Psoas muscle (tissue), 8 donors: ENCODE measurements at places on chromosomes 1 and 21.

DNA sequence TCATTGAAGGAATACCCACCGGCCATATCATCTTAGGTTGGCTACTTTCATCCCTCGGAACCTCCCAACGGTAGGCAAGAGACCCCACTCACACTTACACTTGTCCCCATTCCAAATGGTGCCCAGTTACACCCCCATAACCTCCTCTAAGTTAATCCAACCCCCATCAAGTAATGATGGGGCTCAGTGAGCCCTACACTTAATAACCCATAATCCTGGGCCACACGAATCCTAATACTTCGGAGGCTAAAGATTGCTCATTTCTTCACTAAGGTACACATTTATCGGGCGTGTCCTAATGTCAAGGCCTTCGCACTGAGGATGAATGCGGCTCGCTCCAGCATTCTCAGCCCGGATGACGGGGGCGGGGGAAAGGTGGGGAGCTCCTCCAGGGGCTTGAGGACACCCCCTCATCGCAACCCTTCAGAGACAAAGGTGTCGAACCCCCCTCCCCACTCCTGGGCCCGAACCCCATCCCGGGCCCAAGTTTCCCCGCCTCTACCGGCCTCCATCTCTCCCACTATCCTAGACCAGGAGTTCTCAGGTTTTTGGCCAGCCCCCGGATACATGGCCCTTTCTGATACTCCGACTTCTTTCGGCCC lies 435 bp downstream of the ILF2 start:
- peaks cover 13% of the 10 kb centered on the region for H3K4me1 ChIP-seq
- peak; percentile 37 for DNase-seq
- H3K36me3 ChIP-seq: peaks cover 9% of the 10 kb centered on the region

DNA sequence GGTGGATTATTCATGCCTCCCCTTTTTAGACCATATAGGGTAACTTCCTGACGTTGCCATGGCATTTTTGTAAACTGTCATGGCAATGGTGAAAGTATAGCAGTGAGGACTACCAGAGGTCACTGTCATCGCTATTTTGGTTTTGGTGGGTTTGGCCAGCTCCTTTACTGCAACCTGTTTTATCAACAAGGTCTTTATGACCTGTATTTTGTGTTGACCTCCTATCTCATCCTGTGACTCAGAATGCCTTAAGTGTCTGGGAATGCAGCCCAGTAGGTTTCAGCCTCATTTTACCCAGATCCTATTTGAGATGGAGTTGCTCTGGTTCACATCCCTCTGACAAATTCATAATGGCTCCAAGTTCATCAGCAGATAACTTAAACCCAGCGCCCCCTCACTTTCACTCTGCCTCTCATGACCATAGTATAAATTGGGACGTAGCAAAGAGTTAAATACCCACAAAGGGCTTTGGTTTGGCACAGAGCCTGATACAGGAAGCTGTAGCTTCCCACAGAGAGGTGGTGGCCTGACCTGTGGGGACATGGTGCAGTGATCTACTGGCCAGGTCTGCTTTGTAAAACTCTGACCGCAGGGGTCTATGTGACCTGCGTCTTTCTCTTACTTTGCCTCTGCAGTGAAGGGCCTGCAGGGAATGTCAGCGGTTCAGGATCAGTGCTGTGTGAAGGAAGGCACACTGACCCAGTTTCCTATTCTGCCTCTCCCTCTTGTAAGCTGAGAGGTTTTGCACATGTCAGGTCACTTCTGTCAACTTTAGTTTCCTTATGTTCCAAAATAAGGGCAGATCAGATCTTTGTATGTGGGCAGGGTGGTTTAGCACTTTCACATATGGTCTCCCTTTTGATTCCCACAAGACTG lies 78.1 kb upstream of the ZNF644 start:
- H3K4me1 ChIP-seq: no peaks in the 10 kb centered on the region
- H3K27ac ChIP-seq: no peak overlapping the region
- H3K36me3 ChIP-seq: no peaks in the 10 kb centered on the region
- no peak for DNase-seq

DNA sequence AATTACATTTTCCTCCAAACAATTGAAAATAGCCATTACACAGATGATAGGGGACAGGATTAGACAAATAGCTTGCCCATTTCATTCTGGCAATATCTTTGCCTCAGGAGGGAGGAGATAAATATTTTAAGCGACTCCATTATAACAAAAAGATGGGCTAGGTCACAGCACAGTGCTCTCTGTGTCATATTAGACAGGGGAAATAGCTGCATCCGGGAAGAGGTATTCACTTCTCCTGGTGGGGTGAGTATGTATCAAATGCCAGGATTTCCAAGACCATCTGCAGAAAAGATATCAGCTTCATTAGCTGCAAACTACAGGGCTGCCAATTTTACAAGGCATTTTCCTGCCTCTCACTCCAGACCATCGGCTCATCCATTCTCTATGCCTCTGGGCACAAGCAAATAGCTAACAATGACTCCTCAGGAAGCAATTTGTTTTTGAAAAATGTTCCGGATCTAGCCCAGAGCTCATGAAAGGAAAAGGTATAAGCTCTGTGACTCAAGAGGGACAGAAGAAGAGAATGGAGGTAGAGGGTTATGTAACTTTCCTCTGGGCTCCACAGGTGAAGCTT lies 41.9 kb upstream of the ANGPTL7 start:
- H3K36me3 ChIP-seq: peaks cover 14% of the 10 kb centered on the region
- no peaks in the 10 kb centered on the region for H3K27me3 ChIP-seq
- no peak overlapping the region for H3K4me3 ChIP-seq
- DNase-seq: no peak
- no peak overlapping the region for H3K27ac ChIP-seq

- H3K4me3 ChIP-seq: no peak overlapping the region
- peaks cover 78% of the 10 kb centered on the region for H3K4me1 ChIP-seq
- DNase-seq: no peak
- peak overlapping the region; percentile 62 for H3K27ac ChIP-seq
- H3K27me3 ChIP-seq: no peaks in the 10 kb centered on the region
Measured at GRCh38 chr1:8394456-8395321, 76.8 kb downstream of the SLC45A1 start.

DNA sequence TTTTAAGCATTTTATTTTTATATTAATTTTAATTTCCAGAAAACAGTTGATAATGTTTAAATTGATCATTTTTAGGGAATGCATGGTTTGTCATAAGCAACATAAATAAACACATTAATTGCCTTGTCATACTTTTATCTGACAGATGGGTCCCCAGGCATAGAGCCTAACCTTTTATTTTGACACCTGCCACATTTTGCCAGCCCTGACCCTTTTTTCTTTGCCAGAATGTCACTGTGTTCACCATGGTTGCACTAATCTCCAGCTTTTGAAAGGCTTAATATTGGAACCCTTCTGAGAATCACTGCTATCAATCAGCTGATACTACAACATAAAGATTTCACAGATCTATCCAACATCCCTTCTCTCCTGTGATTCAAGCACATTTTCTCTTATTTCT lies 56.0 kb upstream of the DPYD start:
- no peaks in the 10 kb centered on the region for H3K27me3 ChIP-seq
- DNase-seq: no peak
- H3K4me1 ChIP-seq: no peaks in the 10 kb centered on the region
- H3K27ac ChIP-seq: no peak overlapping the region
- H3K36me3 ChIP-seq: no peaks in the 10 kb centered on the region
- no peak overlapping the region for H3K4me3 ChIP-seq

DNA sequence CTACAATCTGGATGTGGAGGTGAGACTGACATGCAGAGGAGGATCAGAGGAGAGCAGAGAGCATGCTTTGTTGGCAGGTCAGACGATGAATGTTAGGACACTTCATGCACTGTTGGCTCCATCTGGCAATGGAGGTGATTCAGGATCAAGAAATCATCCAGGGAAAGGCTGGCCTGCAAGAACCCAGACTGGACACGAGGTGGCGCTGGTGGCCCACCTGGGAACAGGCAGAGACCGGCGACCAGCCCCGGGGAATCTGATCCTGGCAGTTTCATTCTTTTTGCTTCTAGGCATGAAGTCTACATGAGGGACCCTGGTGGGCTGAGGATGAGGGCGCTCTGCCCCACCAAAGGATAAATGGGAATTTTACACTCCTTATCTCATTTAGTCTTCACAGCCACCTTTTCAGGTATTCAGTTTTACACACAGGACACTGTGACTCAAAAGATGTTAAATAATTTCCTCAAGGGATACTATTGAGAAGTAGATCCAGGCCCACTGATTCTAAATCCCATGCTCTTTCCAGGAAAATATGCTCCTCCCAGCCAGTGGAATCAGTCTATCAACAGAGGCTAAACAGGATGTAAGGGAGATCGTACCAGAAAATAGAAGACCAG lies 26.2 kb upstream of the SCMH1 start:
- no peaks in the 10 kb centered on the region for H3K36me3 ChIP-seq
- H3K27ac ChIP-seq: no peak overlapping the region
- H3K27me3 ChIP-seq: no peaks in the 10 kb centered on the region
- H3K4me1 ChIP-seq: peaks cover 3% of the 10 kb centered on the region
- H3K4me3 ChIP-seq: no peak overlapping the region

DNA sequence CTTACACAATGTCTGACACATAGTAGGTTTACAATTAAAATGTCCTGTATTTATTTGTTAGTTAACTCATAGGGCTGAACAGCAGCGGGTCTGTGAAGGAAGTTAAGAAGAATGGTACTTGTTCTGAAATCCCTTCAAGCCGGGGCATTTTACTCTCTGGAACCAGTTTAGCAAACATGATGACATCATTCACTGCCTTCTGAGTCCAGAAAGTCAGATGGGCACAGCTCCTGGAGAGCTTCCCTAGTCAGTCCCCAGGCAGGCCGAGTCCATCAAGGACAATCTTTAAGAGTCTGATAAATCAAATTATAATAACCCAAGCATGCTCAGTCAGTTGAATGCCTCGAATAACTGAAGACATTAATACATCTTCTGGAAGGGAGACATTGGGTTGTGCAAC lies 125.4 kb upstream of the DAB1 start:
- no peak overlapping the region for H3K27ac ChIP-seq
- H3K4me3 ChIP-seq: no peak overlapping the region
- H3K27me3 ChIP-seq: no peaks in the 10 kb centered on the region

DNA sequence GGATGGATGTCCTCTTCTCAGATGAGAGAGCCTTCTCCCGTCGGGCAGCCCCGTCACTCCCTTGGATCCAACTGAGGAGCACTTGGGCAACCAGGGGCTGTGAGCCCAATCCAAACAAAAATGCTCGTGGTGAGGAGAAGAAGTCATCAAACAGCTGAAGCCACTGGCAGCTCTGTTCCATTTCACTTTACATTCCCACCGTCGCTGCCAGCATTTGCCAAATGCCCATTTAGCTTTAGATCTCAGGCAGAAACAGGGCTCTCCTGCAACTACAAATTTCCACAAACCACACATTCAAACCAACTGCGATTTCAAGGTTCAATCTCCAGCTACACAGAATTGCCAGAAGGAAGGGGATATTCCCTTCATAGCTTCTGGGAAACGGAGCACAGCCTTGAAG lies 634.6 kb downstream of the SMYD3 start:
- no peaks in the 10 kb centered on the region for H3K27me3 ChIP-seq
- no peak overlapping the region for H3K4me3 ChIP-seq
- no peak overlapping the region for H3K27ac ChIP-seq
- no peaks in the 10 kb centered on the region for H3K4me1 ChIP-seq
- no peaks in the 10 kb centered on the region for H3K36me3 ChIP-seq

GRCh38 chr1:228905701-228906101 lies 170.4 kb downstream of the RHOU start:
- H3K36me3 ChIP-seq: no peaks in the 10 kb centered on the region
- H3K4me1 ChIP-seq: peaks cover 5% of the 10 kb centered on the region

- peaks cover 11% of the 10 kb centered on the region for H3K36me3 ChIP-seq
- no peaks in the 10 kb centered on the region for H3K27me3 ChIP-seq
- H3K4me1 ChIP-seq: peaks cover 48% of the 10 kb centered on the region
- DNase-seq: no peak
- H3K4me3 ChIP-seq: no peak overlapping the region
Measured at GRCh38 chr1:12405325-12406210, 175.7 kb downstream of the VPS13D start.

DNA sequence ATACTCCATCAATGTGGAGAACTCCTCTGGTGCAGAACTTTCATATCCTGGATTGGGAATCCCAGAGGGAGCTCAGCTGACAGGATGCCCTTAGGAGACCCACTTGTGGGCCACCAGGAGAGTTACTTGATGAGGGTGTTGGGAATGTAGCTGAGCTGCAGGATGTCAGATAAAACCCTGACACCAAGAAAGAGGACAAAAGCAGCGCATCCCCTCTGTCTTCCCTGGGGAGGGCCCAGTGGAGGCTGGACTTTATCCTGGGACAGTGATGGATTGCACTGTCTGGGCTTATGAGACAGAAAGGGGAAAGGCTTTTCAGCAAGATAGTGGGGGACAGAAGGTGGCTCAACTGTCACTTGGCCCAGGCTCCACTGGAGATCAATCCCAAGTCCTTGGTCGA lies 88.1 kb upstream of the BCAR3 start:
- H3K36me3 ChIP-seq: no peaks in the 10 kb centered on the region
- peaks cover 18% of the 10 kb centered on the region for H3K4me1 ChIP-seq

GRCh38 chr1:176609556-176610408 lies 146.8 kb downstream of the PAPPA2 start:
- DNase-seq: no peak
- H3K27me3 ChIP-seq: no peaks in the 10 kb centered on the region
- no peak overlapping the region for H3K27ac ChIP-seq
- no peaks in the 10 kb centered on the region for H3K4me1 ChIP-seq
- H3K4me3 ChIP-seq: no peak overlapping the region

DNA sequence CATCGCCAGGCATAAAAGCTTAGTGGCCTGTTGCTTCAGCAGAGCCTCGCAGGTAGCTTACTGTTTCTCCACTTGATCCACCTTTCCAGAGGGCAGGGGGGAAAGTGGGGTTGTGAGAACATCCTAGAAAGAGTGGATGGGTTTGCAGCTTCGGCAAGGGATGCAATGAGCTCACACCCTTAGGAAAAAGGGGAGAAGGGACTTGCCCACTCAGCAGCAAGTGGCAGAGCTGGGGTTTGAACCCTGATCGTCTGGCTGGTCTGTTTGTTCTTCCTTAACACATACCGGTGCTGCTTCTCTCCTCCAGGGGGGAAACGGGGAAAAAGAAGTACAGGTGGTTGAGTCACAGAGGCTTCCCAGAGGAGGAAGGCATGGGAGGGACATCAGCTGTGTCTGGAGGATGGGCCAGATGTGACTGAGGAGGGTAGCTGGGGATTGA lies 1.0 kb downstream of the TMEM201 start:
- no peaks in the 10 kb centered on the region for H3K36me3 ChIP-seq
- H3K4me3 ChIP-seq: peak overlapping the region; percentile 87
- DNase-seq: no peak

DNA sequence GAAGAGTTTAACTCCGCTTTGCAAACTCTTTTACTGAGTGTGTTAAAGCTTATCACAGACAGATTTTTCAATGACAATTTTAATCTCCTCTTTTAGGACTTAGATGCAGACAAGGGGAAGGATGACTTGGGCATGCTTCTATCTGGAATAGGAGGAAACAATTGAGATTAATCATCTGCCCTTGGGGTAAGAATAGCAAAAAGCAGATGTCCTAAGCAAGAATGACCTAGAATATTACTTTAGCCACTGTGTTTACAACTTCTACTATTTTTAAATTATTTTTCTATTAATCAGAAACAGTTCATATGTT lies 569.0 kb upstream of the ADGRL2 start:
- DNase-seq: no peak
- no peak overlapping the region for H3K4me3 ChIP-seq
- no peaks in the 10 kb centered on the region for H3K36me3 ChIP-seq
- no peak overlapping the region for H3K27ac ChIP-seq
- no peaks in the 10 kb centered on the region for H3K4me1 ChIP-seq

GRCh38 chr1:88061492-88062177 lies 622.4 kb upstream of the PKN2 start:
- no peak overlapping the region for H3K4me3 ChIP-seq
- H3K27me3 ChIP-seq: no peaks in the 10 kb centered on the region
- H3K4me1 ChIP-seq: no peaks in the 10 kb centered on the region
- no peaks in the 10 kb centered on the region for H3K36me3 ChIP-seq
- no peak overlapping the region for H3K27ac ChIP-seq
